Effector memory CD4-positive, alpha-beta T cell (primary cell): ENCODE measurements at places on chromosomes 1 and 21.

- H3K36me3 ChIP-seq = no peaks in the 10 kb centered on the region
- no peaks in the 10 kb centered on the region for H3K4me1 ChIP-seq
- H3K4me3 ChIP-seq = no peak overlapping the region
- no peaks in the 10 kb centered on the region for H3K27me3 ChIP-seq
Observed at GRCh38 chr1:178218550-178218949, 124.6 kb downstream of the RASAL2 start.

DNA sequence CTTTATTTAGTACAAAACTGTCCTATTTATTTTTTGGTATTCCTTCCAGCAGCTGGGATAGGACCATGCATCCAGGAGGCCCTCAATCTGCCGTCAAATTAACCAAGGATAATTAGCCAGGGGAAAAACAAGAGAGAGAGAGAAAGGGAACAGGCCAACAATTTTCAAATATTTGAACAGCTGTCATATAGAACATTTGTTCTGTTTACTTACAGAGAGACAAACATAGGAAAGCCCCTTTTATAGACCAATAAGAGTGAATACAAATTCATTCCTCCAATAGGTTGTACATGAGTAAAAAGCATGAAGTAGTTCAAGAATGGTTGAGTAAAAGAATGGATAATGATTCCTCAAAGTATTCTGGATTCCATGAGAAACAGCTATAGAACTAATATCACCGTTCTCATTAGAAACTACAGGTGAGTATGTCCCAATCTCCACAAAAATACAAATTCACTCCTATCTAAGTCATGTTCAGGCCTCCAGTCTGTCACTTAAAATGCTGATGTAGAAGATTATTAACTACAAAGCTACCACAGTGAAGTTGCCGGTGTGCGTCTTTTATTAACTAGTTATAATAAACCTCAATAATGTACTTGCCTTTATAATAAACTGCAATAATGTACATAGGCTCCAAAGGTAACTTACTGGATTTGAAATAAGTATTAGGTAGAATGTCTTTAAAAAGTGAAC is 64.8 kb upstream of the GNG4 start:
- H3K36me3 ChIP-seq = no peaks in the 10 kb centered on the region
- DNase-seq = no peak
- no peaks in the 10 kb centered on the region for H3K4me1 ChIP-seq
- no peaks in the 10 kb centered on the region for H3K27me3 ChIP-seq

DNA sequence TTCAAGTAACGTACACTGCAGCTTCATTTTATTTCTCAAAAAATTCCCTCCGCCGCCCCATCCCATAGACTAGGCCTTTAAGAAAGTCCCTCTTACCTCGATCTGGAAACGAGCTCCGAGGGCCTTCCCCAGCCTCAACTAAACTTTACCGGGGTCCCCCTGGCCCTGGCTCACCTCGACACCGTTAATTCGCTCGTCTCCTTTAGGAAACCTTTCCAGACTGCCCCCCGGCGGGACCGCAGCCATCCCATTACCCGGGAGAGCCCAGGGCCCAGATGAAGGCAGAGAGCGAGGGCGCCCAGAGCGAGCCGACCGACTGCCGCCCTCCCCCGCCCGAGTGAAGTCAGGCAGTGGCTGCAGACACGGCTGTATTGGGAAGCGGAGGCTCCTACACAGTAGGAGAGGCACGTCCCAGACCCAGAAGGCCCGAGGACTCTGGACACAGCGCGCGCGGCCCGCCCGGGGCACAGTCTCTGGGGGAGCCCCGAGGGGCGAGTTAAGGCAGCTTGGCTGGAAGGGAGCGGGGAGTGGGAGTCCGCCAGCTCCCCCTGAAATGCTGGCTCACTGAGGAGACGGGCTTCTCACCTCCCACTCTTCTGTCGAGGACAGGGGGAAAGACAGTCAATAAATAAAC is 14.6 kb downstream of the SEMA6C start:
- H3K4me3 ChIP-seq = peak overlapping the region; percentile 25
- no peaks in the 10 kb centered on the region for H3K27me3 ChIP-seq
- DNase-seq = no peak
- H3K27ac ChIP-seq = no peak overlapping the region
- no peaks in the 10 kb centered on the region for H3K4me1 ChIP-seq

- peaks cover 6% of the 10 kb centered on the region for H3K27me3 ChIP-seq
- H3K36me3 ChIP-seq = no peaks in the 10 kb centered on the region
- no peak overlapping the region for H3K4me3 ChIP-seq
- peaks cover 30% of the 10 kb centered on the region for H3K4me1 ChIP-seq
- DNase-seq = peak; percentile 92
Observed at GRCh38 chr1:1630191-1630964, 1.6 kb upstream of the MMP23B start.

DNA sequence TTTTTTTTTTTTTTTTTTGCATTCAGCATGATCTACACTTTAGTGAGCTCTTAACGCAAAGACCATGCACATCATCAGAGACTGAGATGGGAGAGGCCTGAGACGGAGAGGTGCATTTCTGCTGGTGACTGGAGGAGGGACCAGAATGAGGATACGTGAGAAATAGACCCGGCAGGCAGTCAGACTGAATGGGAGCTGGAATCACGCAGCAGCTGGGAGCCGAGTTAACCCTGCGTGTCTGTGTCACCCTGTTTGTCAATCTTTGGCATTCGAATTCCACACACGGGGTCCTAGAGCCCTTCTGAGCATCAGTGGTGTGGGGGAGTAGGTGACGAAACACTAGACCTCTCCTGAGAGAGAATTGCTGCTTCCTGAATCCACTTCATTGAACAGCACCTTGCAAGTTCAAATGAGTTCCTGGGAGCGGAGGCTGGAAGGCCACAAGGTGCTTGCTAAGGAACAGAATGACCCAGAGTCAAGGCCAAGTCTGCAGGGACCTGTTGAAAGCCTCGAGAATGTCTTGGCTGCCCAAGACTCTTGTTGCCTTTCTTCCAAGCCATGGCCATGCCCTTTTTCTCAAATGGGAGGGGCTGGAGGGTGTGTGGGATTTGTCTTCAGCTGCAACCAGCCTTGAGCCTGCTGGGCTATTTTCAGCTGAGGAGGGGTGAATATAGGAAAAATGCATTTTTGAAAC is 123.3 kb downstream of the CNIH3 start:
- H3K27ac ChIP-seq = no peak overlapping the region
- H3K27me3 ChIP-seq = no peaks in the 10 kb centered on the region
- H3K4me3 ChIP-seq = no peak overlapping the region
- no peak for DNase-seq

- H3K36me3 ChIP-seq = peaks cover 69% of the 10 kb centered on the region
- no peak for DNase-seq
- H3K4me3 ChIP-seq = no peak overlapping the region
- no peaks in the 10 kb centered on the region for H3K4me1 ChIP-seq
Observed at GRCh38 chr1:224407571-224408293, 26.9 kb downstream of the WDR26 start.

- no peak overlapping the region for H3K27ac ChIP-seq
- H3K4me1 ChIP-seq = no peaks in the 10 kb centered on the region
- no peaks in the 10 kb centered on the region for H3K27me3 ChIP-seq
- DNase-seq = no peak
- H3K36me3 ChIP-seq = no peaks in the 10 kb centered on the region
Observed at GRCh38 chr1:34268311-34268954, 91.7 kb downstream of the C1orf94 start.

GRCh38 chr1:219790834-219791615 is 137.3 kb downstream of the SLC30A10 start:
- H3K4me3 ChIP-seq = no peak overlapping the region
- H3K27ac ChIP-seq = no peak overlapping the region
- H3K4me1 ChIP-seq = no peaks in the 10 kb centered on the region
- no peaks in the 10 kb centered on the region for H3K27me3 ChIP-seq
- no peak for DNase-seq

DNA sequence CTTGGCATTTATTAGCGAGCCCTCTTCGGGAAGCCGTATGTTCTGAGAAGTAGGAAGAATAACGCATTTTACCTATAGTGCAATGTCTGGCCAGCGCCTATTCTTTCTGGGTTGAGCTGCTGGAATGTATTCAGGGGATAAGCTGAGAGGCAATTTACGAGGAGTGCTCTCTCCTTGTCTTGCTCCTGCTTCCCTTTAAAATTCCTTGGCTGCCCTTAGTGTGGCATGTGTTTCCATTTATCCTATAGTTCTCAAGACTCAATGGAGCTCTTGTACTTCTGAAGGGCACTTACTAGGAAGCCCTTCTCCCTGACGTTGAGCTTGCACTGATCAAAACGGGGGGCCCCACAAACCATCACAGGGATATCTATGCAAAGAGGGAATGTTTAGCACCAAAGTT is 364.6 kb downstream of the DISC1 start:
- H3K36me3 ChIP-seq = no peaks in the 10 kb centered on the region
- no peaks in the 10 kb centered on the region for H3K27me3 ChIP-seq
- DNase-seq = no peak

DNA sequence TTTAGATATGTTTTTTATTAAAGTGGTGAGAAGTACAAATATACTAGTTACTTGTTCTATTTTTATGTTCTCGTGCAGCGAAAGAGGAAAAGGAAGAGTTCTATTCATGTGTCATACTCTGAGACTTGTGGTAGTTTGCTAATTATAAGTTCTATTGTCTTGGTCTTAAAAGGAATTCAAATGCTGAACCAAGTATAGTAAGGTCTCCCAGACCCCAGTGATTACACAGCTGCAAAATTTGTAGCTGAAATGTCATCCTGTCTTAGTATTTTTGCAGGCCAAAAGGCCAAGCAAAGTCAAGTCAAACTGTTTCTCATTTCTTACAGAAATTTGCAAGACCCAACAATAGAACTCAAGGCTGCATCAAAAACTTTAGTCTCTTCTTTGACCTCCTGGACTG is 268.7 kb downstream of the CHRM3 start:
- DNase-seq = no peak
- H3K4me3 ChIP-seq = no peak overlapping the region
- no peaks in the 10 kb centered on the region for H3K27me3 ChIP-seq
- no peaks in the 10 kb centered on the region for H3K4me1 ChIP-seq

DNA sequence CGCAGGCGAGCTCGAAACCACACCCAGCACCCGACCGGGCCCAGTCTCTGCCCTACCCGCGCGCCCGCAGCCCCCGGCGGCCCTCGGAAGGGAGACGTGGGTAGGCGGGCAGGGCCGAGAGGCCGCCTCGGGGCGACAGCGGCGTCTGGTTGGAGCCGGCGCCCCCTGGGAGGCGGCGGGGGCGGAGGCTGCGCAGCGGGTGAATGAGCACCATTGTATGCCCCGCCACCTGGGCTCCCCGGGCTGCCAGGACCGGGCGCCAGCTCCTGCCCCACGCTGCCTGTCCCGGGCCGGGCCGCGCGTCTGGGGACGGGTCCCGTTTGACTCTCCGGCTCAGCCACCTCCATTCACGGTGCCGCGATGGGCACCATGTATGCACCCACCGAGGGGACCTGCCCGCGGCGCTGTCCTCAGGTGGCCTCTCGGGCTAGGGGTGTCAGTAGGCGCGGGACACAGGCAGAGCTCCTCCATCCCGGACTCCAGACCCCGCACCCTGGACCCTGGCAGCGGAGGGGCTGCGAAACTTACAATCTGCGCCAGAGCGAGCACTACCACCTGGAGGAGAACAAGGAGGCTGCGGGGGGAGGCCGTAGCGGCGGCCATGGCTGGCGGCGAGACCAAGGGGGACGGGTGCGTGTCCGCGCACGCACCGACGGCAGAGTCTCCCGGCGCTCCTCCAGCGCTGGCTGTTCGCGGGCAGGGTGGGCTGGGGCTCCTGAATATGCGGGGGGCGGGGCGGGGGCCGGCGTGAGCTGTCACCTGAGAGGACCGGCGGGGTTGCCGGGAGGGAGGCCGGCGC is at the start of gene COL9A2:
TSS of gene COL9A2 (minus strand) at position 692 of the 799 bp plus-strand sequence. CDS start at position 603, 89 bp downstream.
- no peaks in the 10 kb centered on the region for H3K36me3 ChIP-seq
- H3K27ac ChIP-seq = no peak within 1 kb of the TSS
- peak; percentile 43 for DNase-seq
- peaks cover 8% of the 10 kb centered on the region for H3K27me3 ChIP-seq
- H3K4me3 ChIP-seq = peak within 1 kb of the TSS; percentile 63

DNA sequence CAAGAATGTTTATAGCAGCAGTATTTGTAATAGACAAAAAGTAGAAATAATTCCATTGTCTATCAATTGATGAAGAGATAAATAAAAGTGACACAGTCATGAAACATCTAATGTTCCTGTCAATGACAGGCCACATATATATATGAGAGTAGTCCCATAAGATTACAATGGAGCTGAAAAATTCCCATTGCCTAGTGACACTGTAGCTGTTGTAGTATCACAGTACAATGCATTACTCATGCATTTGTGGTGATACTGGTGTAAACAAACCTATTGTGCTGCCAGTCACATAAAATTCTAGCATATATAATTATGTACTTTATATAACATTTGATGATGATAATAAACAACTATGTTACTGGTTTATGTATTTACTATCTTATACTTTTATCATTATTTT is 141.9 kb upstream of the LYPLAL1 start:
- H3K27me3 ChIP-seq = no peaks in the 10 kb centered on the region
- H3K4me3 ChIP-seq = no peak overlapping the region
- no peak for DNase-seq
- no peaks in the 10 kb centered on the region for H3K36me3 ChIP-seq

- no peak overlapping the region for H3K27ac ChIP-seq
- peaks cover 5% of the 10 kb centered on the region for H3K4me1 ChIP-seq
- H3K4me3 ChIP-seq = no peak overlapping the region
- no peaks in the 10 kb centered on the region for H3K36me3 ChIP-seq
- no peaks in the 10 kb centered on the region for H3K27me3 ChIP-seq
Observed at GRCh38 chr21:42012344-42012743, 2.2 kb upstream of the ZBTB21 start.

GRCh38 chr1:154623358-154623757 is 15.4 kb upstream of the ADAR start:
- H3K4me3 ChIP-seq = no peak overlapping the region
- no peak for DNase-seq
- H3K4me1 ChIP-seq = peaks cover 7% of the 10 kb centered on the region
- H3K36me3 ChIP-seq = no peaks in the 10 kb centered on the region
- H3K27ac ChIP-seq = no peak overlapping the region

DNA sequence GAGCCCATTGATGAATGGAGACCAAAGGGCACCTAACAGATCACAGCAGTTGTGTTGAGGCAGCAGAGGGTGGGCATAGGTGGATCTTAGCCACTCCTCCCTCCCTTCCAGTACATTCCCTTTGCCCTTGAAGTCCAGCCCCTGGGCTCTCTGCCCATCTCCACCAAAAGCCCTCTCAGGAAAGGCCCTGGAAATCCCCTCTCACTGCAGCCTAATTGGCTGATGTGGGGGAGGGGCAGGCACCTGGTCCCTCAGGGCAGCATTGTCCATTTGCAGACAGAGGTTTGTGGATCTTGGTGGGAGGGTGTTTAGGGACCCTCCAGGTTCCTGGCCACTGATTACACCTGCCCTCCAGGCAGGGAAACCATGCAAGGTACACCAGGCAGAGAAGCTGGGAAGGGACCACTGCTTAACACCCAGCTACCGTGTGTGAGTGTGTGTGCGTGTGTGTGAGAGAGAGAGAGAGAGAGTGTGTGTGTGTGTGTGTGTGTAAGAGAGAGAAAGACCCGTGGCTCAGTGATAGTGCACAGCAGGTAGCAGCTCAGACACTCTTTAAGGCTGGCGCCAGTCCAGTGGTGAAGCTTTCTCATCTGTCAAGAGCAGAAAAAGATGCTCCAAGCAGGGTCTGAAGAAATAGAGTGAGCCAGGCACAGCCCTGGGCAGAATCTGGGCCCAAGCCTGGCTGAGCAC is 71.1 kb downstream of the MATN1 start:
- no peaks in the 10 kb centered on the region for H3K36me3 ChIP-seq
- H3K4me3 ChIP-seq = no peak overlapping the region
- DNase-seq = no peak
- no peaks in the 10 kb centered on the region for H3K4me1 ChIP-seq
- H3K27me3 ChIP-seq = peaks cover 11% of the 10 kb centered on the region
- H3K27ac ChIP-seq = no peak overlapping the region

GRCh38 chr1:174324493-174324892 is 123.3 kb upstream of the GPR52 start:
- H3K4me1 ChIP-seq = no peaks in the 10 kb centered on the region
- H3K36me3 ChIP-seq = peaks cover 14% of the 10 kb centered on the region
- no peaks in the 10 kb centered on the region for H3K27me3 ChIP-seq

GRCh38 chr1:39328095-39328494 is 123.6 kb downstream of the MACF1 start:
- H3K4me1 ChIP-seq = no peaks in the 10 kb centered on the region
- DNase-seq = no peak
- peaks cover 80% of the 10 kb centered on the region for H3K36me3 ChIP-seq
- H3K27me3 ChIP-seq = no peaks in the 10 kb centered on the region
- H3K27ac ChIP-seq = no peak overlapping the region
